ENCODE measurements at places on chromosomes 5 and 9.

DNA sequence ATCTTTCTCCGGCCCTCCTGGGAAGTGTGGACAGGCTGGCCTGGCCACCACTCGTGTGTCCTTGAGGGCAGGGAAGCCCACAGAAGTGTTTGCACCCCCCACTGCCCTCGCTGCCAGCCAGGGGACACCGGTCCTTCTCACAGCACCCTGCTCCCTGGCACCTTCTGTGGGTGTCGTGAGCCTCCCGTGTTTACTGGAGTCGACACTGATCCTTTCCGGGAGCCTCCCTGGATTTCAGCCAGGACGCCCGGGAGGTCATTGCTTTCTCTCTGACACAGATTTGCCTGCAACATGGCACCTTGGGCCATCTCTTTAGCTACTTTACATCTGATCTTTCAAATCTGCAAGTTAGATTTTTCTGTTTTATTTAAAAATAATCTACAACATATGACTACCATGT, 120.4 kb upstream of the CACNA1B start:
- DNase-seq = no peak

- DNase-seq = no peak
These were observed 25.7 kb upstream of the IL9 start for GRCh38 chr5:135921388-135921787.

GRCh38 chr9:73357607-73358006, 205.9 kb downstream of the ANXA1 start:
- no peak for DNase-seq

- DNase-seq = no peak
These were observed 175.6 kb upstream of the COX7C start for GRCh38 chr5:86442036-86442745.

- DNase-seq = no peak
These were observed 184.3 kb downstream of the CTNND2 start for GRCh38 chr5:11719888-11720481.

DNA sequence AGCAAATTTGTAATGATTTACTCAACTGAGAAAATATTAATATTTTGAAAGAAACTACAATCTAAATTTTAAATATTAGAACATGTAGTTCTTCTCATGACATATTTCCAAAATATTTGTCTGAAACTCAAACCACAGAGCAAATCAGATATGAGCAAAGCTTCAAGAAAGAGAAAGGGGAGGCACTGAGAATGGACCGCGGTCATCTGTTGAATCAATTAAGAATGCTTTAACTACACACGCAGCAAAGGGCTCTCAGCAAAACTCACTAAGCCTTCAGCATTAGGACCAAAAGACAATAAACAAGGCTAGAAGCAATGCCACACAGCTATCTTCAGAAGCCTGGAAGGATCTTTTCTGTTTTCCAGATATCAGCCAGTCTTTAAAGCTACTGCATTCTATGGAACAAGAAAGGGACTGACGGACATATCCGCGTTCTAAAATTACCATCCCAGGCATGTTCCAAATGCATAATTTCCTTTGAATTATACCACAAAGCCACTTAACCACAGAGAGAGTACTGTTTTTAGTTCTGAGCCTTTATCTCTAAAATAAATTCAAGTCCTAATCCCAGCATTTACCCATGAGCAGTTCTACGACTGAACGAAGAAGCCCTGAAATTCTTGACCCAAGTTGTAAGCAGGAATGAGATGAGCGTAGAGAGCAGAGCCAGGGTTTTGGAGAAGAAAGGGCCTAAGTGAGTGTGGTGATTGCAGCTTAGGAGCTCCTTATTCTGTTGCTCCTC, 513.5 kb downstream of the AGTPBP1 start:
- DNase-seq = no peak

Data from fibroblast of skin of left biceps (primary cell).